T-helper 2 cell treated with Interferon-gamma antibody and Interleukin-4, amounts not matched to agents 5 μg/mL and 100 μg/mL, for 36 hours (primary cell): ENCODE measurements at places on chromosomes 3 and 15.
A peak's percentile ranks its signal among the peaks of the same experiment; 100 is the strongest.

GRCh38 chr15:96119734-96120133 lies 210.8 kb upstream of the NR2F2 start:
- DNase-seq, result no peak

DNA sequence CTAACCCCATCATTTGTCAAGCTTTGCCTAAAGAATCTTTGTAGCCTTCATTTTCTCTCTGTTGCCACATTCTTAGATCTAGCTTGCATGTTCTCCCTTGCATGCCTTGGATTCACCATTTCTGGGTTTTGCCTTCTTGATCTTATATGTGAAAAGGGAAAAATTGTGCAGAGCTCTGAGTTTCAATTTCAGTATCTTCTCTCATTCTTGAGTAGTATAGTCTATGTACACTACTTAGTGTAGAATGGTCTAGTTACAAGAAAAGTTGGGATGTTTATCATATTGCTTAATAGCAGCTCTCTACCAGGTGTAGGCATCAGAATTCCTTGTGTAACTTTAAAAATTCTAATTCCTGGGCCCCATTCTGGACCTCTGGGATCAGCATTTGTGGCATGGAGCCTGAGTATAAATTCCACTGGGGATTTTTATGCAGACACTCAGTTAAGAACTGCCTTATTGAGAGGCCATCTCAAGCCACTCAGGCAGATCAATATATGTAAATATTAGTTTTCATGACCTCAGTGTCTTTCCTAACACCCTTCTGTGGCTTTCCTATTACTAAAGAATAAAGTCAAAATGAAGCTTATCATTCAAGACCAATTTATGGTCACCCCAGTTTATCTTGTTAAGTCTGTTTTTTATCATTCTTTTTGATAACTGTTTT lies 23.4 kb downstream of the GTF2E1 start:
- DNase-seq, result no peak

DNA sequence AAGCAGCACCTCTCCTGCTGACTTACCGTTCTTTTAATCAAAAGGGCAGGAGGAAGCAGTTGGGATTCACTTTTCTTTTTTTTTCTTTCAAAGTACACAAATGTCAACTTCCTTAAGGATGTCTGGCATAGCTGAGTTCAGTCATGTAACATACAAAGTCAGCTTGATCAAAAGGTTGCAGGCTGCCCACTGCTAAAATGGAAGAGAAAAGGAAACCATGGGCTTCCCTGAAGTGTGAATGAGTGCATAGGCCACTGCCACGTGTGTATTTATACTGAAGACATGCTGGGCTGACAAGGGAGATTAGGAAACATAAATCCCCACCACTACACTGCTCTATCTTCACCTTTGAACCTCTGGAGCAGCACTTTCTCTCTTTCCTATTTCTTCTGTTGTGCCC lies 312.5 kb downstream of the TIGIT start:
- DNase-seq, result no peak

- no peak for DNase-seq
Observed at GRCh38 chr15:87962428-87962827, 294.1 kb downstream of the NTRK3 start.

DNA sequence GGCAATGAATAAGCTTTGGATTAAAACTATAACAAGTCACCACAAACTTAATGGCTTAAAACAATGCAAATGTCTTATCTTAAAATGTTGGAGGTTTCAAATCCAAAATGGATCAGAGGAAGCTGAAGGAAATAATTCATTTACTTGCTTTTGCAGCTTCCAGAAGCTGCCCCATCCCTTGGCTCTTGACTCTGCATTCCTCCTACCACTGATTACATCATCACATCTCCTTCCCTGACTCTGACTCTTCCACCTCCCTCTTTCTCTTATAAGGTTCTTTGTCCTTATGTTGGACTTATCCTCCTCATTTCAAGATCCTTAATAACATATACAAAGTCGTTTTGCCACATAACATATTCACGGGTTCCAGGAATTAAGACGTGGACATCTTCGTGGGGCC lies 982.8 kb upstream of the ROBO1 start:
- DNase-seq, result no peak

DNA sequence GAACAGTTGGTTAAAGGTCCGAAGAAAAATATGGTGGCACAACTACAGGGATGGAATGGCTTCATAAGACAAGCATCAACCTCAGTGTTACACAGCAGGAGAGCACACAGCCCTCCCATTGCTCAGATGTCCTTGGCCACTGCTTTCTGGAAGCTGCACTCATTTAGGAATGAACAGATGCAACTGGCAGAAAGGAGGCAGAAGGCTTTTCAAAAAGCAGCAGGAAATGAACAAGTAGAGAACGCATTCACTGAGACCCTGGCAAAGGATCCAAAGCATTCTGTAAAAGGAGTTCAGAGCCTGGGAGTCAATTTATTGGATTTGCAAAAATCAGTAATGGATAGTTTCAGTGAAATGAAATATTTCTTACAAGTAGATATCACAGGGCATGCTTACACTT lies 101.1 kb downstream of the PDZRN3 start:
- no peak for DNase-seq

- no peak for DNase-seq
Observed at GRCh38 chr15:25052191-25052999, 97.6 kb downstream of the SNRPN start.

- DNase-seq, result no peak
Observed at GRCh38 chr15:30072630-30073029, 10.1 kb upstream of the GOLGA8J start.

DNA sequence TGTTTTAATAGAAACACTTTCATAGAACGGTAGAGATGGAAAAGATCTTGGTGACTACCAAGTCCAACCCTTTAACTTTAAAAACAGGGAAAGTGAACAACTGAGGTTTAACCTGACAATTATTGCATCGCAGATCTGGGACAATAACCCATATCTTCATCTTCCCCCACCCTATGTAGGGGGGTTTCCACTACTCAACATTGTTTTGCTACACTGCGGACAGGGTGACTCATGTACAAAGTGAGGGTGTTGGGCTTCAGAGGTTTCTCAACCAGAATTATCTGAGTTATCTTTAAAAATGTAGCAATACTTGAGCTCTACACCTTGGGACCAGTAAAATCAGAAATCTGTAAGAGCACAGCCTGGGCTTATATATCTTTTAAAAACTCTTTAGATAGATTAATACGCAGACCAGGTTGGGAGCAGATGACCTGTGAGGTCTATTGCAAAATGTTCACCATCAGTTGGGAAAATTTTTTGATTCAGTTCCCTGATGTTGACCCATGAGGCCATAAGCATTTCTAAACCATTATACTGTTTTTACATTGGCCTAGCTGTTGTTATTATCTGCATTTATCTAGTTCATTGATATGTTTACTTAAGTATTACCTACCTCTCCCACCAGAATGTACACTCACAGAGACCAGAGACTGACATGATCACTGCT lies 103.6 kb upstream of the ICE2 start:
- peak; percentile 62 for DNase-seq

DNA sequence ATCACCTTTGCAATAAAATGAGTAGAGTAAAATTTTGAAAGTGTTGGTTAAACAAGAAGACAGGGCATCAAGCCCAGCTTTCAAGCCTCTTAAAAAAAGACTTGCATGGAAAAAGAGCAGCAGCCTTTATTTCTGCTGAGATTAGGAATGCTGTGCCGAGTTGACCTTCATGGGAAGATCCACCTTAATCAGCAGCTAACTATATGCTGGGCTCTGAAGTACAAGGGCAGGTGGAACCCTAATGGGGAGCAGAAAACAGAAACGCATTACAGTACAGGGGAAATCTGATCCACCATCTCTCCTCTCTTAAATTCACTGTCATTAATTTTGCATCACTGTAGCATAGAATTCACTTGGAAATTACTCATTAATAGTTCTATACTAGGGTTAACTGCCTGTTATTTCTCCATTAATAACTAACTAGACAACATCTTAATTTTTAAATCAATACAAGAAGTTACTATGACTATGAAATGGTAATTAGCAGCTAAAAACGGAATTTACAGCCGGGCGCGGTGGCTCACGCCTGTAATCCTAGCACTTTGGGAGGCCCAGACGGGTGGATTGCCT lies 133.6 kb downstream of the GHSR start:
- DNase-seq, result no peak

- DNase-seq, result no peak
Observed at GRCh38 chr3:177966493-177966892, 569.7 kb upstream of the KCNMB2 start.

- DNase-seq, result no peak
Observed at GRCh38 chr3:183449791-183450190, 21.4 kb upstream of the MCF2L2 start.

GRCh38 chr3:11810276-11810675 lies 36.4 kb downstream of the TAMM41 start:
- DNase-seq, result no peak

DNA sequence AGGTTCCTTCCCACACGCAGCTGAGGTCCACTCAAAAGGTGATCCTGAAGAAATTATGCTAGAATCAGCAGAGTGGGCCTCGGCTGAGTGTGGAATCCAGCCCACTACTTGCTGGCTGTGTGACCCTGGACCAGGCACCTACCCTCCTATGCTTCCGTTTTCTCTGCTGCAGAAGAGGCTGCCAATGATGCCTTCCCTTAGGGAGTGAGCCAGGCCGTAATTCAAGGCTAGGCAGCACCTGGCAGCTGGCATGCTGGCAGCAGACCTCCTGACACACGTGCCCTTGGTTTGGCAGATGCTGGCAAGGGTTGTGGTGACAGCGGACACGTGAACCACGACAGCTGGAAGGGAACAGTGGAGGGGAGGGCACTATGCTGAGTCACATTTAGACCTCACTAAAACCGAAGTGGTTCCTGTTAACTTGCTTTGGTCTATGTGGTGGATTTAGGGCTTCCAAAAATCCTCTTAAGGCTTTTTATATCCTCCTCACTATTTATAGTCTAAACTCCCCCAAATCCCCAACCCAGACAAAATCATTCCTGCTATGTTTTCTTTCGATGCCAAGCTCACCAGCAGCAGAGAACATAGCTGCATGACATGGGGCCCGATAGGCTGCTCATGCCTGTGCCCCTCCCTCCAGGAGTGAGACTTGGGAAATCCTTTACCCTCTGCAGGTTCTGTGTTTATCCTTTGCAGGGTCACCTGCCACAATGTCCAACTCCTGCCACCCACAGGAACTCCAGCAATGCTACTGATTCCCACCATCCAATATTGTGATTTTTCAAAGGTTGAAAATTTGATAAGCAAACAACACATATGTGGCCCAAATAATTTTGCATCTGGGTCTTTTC lies 10.6 kb upstream of the PCSK6 start:
- no peak for DNase-seq
